ENCODE measurements at places on chromosomes 6 and 20.
A peak's percentile ranks its signal among the peaks of the same experiment; 100 is the strongest.

GRCh38 chr6:157203312-157203744 is 120.0 kb downstream of the TMEM242 start:
- no peak for DNase-seq
- peaks cover 22% of the 10 kb centered on the region for H3K36me3 ChIP-seq
- no peaks in the 10 kb centered on the region for H3K4me1 ChIP-seq
- no peak overlapping the region for H3K27ac ChIP-seq
- H3K27me3 ChIP-seq = no peaks in the 10 kb centered on the region

DNA sequence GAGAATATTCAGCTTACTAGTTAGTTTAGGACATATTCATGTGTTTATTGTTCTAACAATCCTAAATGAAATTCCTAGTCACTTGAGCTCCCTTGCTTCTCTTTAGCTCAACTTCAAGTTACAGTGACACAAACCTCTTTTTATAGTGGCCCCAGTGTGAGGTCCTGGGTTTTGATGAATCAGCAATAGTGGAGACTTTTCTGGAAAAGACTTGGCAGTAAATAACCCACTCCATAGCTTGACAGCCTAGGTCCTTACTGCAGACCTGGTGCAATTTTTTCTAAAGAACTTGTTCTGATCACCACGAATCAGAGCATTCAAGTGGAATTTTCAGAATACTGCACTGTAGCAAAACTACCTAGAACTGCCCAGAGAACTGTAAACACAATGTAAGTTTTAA is 6.9 kb upstream of the RIPPLY2 start:
- H3K27me3 ChIP-seq = peaks cover under 1% of the 10 kb centered on the region
- no peaks in the 10 kb centered on the region for H3K36me3 ChIP-seq
- H3K27ac ChIP-seq = no peak overlapping the region
- DNase-seq = no peak

DNA sequence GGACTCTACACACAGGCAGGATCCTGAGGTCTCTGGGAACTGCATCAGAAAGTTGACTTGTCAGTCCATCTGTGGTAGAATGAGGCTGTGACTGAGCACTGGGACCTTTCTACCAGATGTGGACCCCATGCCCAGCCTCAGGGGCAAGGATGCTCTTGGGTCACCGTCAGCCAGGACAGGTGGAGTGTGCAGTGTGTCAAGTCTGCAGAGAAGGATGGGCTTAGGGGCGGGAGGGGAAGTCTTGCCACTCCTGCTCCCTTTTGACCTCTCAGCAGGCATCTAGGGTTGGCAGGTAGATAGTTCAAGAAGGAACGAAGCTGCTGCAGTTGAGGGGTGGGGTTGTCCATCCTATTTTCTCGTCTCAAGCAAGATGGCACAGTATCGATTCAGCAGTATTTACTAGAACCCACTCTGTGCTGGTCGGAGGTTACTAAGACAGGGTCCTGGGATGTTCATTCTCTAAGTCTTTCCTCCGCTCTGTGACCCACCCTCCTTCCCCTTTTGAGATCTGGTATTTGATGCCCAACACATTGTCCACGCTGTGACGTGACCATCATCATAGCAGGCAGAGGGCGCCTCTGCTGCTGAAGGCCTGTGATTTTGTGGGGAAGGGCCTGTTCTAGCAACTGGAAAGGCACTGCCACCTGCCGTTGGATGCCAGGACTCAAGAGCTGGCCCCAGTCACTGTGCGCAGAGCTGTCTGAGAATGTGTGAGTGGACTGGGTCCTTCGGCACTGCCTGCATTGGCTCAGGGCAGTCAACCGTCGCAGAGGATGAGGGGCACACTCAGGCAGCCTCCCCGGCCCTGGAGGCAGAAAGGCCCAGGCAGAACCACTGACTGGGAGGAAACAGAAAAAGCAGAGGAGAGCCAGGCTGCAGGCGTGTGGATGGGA is 23.2 kb downstream of the RBCK1 start:
- H3K27ac ChIP-seq = no peak overlapping the region
- peaks cover 28% of the 10 kb centered on the region for H3K27me3 ChIP-seq
- peak; percentile 83 for DNase-seq
- no peak overlapping the region for H3K4me3 ChIP-seq

- H3K27me3 ChIP-seq = no peaks in the 10 kb centered on the region
- no peak overlapping the region for H3K4me3 ChIP-seq
- peaks cover 5% of the 10 kb centered on the region for H3K4me1 ChIP-seq
- no peaks in the 10 kb centered on the region for H3K36me3 ChIP-seq
- no peak overlapping the region for H3K27ac ChIP-seq
These were observed 128.8 kb downstream of the FOXO3 start for GRCh38 chr6:108689272-108690161.

- H3K36me3 ChIP-seq = no peaks in the 10 kb centered on the region
- H3K4me3 ChIP-seq = no peak overlapping the region
- no peaks in the 10 kb centered on the region for H3K4me1 ChIP-seq
- no peak for DNase-seq
- H3K27me3 ChIP-seq = no peaks in the 10 kb centered on the region
These were observed 299.1 kb downstream of the CLVS2 start for GRCh38 chr6:123295181-123295580.

DNA sequence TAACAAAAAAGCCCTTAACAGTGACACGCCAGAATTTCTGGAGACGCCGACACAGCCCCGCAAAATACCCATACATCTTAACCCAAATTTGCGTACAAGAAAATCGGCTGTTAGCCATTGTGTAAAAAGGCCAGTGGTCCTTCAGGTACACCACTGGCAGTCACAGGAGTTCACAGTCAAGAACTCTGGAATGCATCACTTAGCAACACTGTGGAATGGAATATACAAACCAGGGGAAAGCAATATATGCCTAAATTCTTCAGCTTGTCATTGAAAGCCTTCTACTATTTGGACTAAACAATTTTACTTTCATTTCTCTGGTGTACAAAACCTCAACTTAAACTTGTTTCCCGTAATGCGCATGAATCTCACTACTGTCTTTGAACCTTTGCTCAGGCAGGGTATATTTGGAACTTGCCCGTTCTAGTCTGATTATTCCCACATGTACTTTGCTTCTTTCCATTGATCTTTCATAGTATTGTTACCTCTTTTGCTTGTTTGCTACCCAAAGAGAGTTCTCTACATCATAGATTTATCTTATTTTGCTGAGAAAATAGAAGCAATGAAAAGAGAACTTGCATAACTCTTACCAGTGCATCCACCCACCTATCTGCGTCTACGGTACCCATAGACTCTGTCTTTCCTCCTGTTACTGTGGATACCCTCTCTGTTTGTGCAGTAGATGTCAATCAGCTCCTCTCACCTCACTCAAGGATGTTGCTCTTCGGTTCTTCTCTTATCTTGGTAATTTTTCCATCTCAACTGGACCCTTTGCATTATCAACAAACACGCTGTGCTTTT is at the start of gene ARMH2:
ARMH2 (minus strand) TSS at position 178 of the 801 bp plus-strand sequence; CDS start at position 118, 60 bp downstream.
- no peaks in the 10 kb centered on the region for H3K36me3 ChIP-seq
- no peak for DNase-seq
- no peaks in the 10 kb centered on the region for H3K27me3 ChIP-seq

DNA sequence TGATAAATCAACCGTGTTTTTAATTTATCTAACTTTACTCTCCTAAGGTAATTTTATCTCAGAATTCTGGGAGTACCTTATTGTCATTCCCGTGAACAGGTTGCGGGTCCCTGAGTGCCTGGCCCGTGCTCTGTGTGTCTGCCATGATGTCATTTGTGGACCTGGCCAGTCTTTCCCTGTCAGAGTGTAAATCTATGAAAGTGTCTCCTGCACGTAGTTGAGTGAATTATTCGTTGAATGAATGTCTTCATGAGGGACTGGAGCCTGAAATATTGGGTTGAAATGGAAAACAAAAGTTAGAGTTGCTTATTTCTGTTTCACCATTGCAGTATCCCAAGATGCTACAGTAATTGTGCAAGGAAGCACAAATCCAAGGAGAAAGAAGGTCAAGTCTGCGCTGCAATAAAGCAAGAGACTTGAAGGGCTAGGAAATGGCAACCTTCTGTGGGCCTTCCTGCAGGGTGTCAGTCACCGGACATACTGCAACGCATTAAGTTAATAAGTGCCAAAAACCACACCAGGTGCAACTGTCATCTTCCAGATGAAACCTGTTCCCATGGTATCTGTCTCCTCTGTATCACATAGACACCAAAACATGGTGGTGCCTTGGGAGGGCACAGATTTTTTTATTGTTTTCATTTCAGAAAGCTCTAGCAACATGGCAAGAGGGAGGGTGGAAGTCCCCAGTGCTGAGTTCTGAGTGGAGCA is 135.5 kb downstream of the ZDHHC14 start:
- no peaks in the 10 kb centered on the region for H3K36me3 ChIP-seq
- no peak for DNase-seq
- no peak overlapping the region for H3K4me3 ChIP-seq
- peaks cover 27% of the 10 kb centered on the region for H3K4me1 ChIP-seq

DNA sequence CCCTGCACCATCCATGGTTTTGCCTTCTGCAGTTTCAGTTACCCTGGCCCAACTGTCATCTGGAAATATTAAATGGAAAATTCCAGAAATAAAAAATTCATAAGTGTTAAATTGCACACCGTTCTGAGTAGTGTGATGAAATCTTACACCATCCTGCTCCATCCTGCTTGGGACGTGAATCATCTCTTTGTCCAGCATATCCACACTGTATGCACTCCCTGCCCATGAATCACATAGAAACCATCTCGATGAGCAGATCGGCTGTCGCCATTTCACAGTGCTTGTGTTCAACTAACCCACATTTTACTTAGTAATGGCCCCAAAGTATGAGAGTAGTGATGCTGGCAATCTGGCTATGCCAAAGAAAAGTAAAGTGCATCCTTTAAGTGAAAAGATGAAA is 105.9 kb upstream of the ID4 start:
- H3K36me3 ChIP-seq = peaks cover 4% of the 10 kb centered on the region
- no peak for DNase-seq
- H3K27me3 ChIP-seq = no peaks in the 10 kb centered on the region
- H3K4me3 ChIP-seq = no peak overlapping the region

DNA sequence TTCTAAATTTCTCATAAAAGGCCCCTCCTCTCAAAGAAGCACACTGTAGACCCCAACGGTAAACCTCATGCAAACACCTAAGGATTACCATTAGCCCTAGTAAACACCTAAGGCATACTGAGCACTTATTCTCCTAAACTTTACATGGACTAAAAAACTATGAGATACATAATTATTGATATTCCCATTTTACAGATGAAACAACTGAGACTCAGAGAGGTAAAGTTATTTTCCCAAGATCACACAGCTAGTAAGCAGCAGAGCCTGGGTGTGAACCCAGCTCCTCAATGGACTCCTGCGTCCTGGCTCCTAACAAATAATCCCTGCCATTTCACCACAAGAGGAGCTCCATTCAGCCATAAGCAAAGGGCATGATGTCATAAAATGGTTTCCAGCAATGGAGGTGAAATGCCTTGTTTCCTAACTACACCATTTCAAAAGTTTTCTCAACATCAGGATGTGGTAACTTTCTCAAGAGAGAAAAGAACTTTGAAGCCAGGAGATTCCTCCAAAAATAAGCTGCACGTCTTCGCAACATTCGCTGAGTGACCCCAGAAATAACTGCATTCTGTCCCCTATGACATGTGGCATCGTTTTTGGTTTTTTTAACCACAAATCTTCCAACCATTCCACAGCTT is 4.1 kb downstream of the ATP9A start:
- no peak overlapping the region for H3K4me3 ChIP-seq
- H3K36me3 ChIP-seq = no peaks in the 10 kb centered on the region
- 0 out of 2 replicates have a peak overlapping the region, but pooled peaks have one; percentile 21 for H3K27ac ChIP-seq

DNA sequence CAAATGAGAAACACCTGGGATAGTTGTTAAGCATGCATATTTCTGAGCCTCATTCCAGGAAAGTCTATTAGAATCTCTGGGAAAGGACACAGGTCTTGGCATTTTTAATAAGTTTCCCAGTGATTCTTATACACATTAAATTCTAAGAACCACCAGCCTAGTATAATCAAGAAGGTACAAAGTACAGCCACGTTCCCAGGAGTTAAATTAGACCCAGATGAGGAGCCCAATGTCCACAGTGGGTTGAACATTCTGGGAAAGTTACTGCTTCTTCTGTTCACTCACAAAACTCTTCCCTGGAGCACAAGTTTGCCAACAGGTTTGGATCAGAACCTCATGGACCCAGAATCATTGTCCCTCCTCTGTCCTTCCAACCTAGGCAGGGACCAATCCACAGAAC is 90.4 kb downstream of the RCAN2 start:
- H3K36me3 ChIP-seq = no peaks in the 10 kb centered on the region
- H3K4me3 ChIP-seq = no peak overlapping the region
- H3K27ac ChIP-seq = no peak overlapping the region

DNA sequence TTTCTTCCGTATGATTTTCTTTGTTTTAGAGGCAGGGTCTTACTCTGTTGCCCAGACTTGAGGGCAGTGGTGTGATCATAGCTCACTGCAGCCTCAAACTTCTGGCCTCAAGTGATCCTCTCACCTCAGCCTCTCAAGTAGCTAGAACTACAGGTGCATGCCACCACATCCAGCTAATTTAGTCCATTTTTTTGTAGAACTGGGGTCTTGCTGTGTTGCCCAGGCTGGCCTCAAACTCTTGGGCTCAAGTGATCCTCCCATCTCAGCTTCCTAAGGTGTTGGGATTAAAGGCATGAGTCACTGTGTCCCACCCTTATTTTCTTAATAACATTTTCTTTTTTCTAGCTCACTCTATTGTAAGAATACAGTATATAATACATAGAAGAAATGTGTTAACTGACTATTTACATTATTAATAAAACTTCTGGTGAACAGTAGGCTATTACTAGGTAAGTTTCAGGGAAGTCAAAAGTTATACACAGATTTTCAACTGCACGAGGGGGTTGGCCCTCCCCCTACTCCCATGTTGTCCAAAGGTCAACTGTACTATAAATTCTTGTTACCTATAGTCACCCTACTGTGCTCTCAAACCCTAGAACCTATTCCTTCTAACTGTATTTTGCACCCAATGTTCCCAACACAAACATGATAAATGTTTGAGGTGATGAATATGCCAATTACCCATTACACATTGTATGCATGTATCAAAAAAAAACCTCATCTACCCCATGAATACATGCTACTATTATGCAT is 56.3 kb downstream of the PXDC1 start:
- no peaks in the 10 kb centered on the region for H3K4me1 ChIP-seq
- no peak overlapping the region for H3K4me3 ChIP-seq
- no peak overlapping the region for H3K27ac ChIP-seq
- H3K27me3 ChIP-seq = no peaks in the 10 kb centered on the region
- H3K36me3 ChIP-seq = peaks cover 4% of the 10 kb centered on the region
- DNase-seq = no peak

DNA sequence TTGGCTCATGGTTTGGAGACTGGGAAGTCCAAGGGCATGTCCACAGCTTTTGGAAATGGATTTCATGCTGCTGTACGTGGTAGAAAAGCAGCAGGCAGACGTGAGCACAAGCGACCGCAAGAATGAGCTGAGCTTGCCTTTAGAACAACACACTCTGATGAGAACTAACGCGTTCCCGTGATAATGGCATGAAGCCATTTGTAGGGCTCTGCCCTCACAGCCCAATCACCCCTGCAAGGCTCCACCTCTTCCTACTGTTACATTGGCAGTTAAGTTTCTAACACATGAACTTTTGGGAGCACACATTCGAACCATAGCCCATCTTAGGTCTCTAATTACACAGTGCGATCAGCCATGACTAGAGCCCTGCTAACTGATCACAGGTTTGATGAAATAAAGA is 107.5 kb upstream of the TMEM170B start:
- DNase-seq = no peak
- peaks cover 23% of the 10 kb centered on the region for H3K4me1 ChIP-seq
- H3K4me3 ChIP-seq = no peak overlapping the region
- H3K36me3 ChIP-seq = no peaks in the 10 kb centered on the region
- H3K27me3 ChIP-seq = no peaks in the 10 kb centered on the region

All from GM23338 (cell line).